ENCODE measurements at places on chromosomes 5 and 9.

GRCh38 chr5:6506611-6507010 is 58.0 kb downstream of the UBE2QL1 start:
- no peak for DNase-seq

- peak; percentile 24 for DNase-seq
These were observed 14.2 kb downstream of the IL4 start for GRCh38 chr5:132687995-132688394.

DNA sequence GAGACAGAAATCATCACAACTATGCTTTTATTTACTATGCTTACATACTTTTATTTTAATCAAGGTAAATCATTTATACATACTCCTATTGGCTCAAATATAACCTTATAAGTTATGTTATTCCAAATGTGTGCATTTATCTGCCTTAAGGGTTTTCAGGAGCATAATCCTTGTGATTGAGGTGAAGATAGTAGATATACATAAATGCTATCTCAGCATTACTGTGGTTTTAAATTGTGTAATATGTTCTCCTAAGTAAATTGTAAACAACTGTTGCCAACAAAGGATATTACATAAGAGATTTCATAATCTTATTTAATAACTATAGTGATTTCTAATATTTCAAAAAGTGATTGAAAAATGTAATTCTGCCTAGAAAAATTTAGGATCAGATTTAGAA is 1374.8 kb upstream of the DMAC1 start:
- DNase-seq, result no peak

DNA sequence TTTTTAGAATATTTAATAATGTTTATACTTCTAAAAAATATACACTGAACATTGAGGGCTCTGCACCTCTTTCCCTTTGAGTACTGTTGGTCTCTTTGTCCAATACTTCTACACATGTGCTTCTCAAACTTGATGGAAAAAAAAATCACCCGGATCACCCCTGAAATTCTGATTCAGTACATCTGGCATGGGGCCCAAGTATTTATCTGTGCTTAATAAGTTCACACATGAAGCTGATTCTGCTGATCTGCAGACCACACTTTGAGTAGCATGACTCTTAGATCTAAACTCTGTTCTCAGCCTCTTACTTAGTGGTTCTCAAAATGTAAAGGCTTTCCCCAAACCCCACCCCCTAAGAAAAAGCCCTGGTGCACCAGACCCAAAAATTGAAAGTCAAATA is 12.0 kb downstream of the RUSC2 start:
- DNase-seq, result no peak

DNA sequence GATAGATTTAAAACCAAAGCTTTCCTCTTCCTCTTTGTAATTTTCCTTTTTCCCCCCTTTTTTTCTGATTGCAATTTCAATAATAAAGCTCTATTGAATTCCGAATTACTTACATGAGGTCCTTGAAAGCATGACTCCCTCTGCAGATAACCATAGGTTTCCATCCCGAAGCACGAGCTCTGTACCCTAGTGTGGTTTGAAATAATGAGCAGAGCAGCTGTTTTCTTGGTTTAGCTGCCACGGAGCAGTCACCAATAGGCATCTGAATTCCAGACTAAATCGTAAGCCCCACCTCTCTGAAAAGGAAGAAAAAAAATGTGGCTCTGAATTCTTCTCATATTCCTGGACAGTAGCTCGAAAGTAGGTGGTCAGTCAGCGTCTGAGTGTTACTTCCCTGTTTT is 18.5 kb upstream of the GNE start:
- no peak for DNase-seq

DNA sequence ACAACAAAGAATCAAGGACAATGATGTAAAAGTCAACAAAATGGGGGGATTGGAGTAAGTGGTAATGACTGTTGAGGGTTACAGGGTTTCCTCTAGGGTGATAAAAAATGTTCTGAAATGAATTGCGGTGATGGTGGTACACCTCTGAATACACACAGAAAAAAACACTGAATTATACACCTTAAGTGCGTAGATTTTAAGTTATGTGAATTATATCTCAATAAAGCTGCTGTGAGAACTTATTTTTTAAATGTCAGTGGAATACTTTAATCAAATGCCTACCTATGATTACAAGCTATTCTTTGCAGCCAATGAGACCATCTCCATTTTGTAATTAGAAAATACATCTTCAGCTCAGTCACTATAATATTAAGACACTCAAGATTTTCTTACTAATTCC is 53.5 kb downstream of the ZNF608 start:
- DNase-seq, result no peak

GRCh38 chr5:42720251-42720650 is 36.4 kb upstream of the CCDC152 start:
- no peak for DNase-seq

DNA sequence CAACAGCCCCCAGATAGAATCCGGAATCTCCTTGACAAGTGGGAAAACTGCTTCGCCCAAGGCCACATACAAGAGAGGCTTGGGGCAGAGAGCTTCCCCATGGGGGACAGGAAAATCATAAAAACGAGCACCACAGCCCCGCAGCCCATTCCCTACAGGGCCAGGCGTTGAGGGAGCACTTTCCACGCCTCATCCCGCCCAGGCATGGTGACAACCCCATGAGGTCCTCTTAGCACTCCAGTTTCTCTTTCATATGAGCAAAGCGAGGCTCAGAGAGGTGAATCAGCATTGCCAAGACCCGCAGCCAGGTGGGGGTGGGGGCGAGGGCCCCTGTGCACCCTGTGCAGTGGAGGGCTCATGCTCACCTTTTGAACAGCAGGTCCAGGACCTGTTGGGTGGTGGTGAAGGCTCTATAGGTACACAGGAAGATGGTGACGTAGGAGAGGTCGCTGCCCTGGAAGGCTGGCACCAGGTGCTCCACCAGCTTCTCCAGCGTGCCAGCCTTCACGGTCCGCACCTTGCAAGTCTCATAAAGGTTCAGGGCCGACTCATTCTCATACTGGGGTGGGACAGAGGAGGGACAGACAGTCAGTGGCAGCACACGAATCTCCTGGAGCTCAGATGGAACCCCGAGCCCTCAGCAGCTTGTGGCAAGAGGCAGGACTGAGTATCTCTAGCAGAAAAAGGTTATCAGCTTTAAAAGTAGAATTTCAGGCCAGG is 10.9 kb downstream of the RALGDS start:
- DNase-seq, result no peak

DNA sequence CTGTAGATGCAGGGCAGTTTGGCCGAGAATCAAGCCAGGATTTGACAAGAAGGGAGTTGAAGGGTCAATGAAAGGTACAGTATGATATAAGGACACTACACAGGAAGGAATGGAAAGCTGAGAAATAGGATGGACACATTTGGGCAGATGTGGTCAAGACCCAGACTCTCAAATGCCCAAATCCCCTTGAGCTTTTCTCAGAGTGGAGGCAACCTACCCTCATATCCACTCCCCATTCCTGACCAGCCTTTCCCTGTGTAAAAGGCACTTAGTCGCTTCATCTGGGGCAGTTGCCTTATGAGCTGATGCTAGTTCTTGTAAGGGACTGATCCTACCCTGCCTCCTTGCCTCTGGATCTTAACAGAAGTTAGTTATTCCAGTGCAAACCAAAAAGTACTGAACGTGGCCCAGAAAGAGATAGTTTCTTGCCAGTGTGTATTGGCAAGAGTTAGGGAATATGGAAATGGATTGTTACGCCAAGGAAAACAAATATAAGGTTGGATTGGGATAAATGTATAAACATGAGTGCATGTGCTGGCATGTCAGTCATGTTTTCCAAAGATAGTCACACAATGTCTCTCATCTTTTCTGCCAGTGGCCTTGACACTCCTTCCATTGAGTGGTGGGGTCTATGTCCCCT is 4.1 kb upstream of the MCCC2 start:
- DNase-seq, result no peak

DNA sequence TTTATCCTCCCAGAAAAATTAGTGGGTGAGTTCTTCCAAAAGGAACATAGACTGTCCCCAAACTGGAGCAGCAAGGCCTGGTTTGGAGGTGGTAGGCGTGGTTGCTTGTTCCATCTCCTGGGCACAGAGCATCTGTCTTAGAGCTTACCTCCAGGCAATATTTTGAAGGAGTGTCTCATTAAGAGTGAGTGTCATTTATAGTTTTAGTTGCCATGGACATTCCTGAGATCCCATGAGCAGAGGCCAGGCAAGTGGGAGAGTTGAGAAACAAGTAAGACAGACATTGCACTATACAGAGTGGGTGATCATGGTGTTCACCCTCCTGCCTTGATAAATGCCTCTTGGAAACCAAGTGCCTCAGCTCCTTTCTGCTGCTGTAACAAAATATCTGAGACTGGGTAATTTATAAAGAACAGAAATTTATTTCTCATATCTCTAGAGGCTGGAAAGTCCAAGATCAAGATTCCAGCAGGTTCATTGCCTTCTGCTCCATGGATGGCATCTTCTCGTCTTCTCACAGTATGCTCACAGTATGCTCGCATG is 68.5 kb downstream of the KIAA1958 start:
- DNase-seq, result no peak

DNA sequence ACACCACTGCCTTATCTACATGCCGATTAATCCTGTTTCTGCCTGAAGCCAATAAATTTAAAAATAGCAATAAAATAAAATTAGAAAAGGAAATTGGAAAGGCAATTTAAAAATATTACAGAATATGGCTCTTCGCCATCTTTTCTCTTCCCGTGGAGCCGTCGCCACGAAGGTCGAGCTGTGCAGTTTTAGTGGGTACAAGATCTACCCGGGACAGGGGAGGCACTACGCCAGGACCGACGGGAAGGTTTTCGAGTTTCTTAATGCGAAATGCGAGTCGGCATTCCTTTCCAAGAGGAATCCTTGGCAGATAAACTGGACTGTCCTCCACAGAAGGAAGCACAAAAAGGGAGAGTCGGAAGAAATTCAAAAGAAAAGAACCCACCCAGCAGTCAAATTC is 41.7 kb upstream of the SMC5 start:
- DNase-seq, result no peak

GRCh38 chr5:79971156-79971555 is 19.9 kb downstream of the MTX3 start:
- no peak for DNase-seq

DNA sequence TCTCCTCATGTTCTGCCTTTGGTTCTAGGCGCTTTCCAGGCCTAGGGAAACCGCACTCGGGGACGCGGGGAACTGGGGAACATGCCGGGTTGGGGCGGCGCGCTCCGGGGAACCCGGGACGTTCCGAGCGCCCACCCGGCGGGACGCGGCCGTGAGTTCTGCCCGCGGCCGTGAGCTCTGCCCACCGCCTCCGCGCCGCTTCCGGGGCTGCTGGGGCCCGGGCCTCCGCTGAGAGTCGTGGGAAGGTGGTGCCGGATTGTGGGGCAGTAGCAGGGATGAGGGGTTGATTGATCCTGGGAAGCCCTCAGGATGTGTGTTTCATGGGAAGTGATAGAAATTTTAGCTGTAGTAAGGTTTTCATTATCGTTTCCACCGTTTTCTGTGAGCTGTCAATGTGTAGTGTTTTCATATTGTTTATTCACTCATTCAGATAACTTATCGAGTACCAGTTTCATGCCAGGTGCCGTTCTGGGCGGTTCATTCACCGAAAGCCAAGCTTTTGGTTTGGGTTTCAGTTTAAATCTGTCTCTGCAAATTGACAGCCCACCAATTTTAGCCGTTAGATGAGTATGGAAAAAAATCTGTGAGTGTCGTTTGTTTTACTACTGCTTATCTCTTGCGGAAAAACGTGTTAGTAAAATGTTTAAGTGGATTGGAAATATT is 657 bp downstream of the MTRR start:
- DNase-seq, result no peak

GRCh38 chr9:34638138-34638445 is 505 bp upstream of the SIGMAR1 start:
- DNase-seq, result no peak
